ENCODE measurements at places on chromosomes 4 and X. TPM values are rescaled to one million over a fixed set of nuclear protein-coding genes. Genes with fewer than 3 reads are reported as not detected.

CHRNA9 gene
- not detected for total RNA-seq

RS1 gene
- not detected for total RNA-seq

DSPP gene
- total RNA-seq: not detected

IQCM gene
- total RNA-seq: not detected

SPON2 gene
- total RNA-seq: 12.2 TPM

TENT5D gene
- total RNA-seq: not detected

DNA sequence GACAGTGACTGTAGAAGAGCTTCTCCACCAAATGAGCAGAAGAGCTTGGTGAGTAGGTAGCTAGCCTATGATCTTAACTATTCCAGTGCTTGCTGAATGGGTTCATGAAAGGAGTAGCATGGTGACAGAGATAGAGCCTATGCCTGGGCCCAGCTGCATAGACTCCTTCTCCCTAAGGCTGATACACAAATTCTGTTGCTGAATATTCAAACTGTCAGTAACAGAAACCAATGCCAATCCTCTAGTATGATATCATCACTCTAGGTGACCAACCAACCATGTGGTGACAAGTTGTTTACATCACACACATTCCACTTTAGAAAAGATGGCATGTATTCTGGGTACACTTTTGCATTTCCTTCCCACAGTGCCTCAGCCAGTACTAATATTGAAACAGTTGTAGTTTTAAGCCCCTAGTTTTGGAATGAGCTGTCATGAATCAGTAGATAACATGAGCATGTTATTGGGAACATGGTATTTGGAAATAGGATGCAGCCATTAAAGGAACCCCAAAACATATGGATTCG is 103.4 kb upstream of the GRXCR1 start:
- H3K4me3 ChIP-seq: no peak overlapping the region
- H3K36me3 ChIP-seq: no peaks in the 10 kb centered on the region
- no peaks in the 10 kb centered on the region for H3K27me3 ChIP-seq
- no peak overlapping the region for H3K27ac ChIP-seq

GRCh38 chr4:156085100-156085499 is 131.4 kb upstream of the CTSO start:
- no peak overlapping the region for H3K4me3 ChIP-seq
- no peaks in the 10 kb centered on the region for H3K4me1 ChIP-seq
- DNase-seq: no peak
- H3K27me3 ChIP-seq: no peaks in the 10 kb centered on the region
- H3K27ac ChIP-seq: no peak overlapping the region

- no peaks in the 10 kb centered on the region for H3K27me3 ChIP-seq
- peaks cover 16% of the 10 kb centered on the region for H3K4me1 ChIP-seq
- no peak for DNase-seq
- no peak overlapping the region for H3K4me3 ChIP-seq
- H3K36me3 ChIP-seq: no peaks in the 10 kb centered on the region
- H3K27ac ChIP-seq: no peak overlapping the region
Measured at GRCh38 chr4:147794787-147795413, 63.0 kb downstream of the ARHGAP10 start.

GRCh38 chrX:45527834-45528233 is 327.2 kb upstream of the DIPK2B start:
- H3K4me3 ChIP-seq: no peak overlapping the region
- no peaks in the 10 kb centered on the region for H3K36me3 ChIP-seq
- DNase-seq: no peak
- no peaks in the 10 kb centered on the region for H3K27me3 ChIP-seq
- no peaks in the 10 kb centered on the region for H3K4me1 ChIP-seq
- no peak overlapping the region for H3K27ac ChIP-seq

DNA sequence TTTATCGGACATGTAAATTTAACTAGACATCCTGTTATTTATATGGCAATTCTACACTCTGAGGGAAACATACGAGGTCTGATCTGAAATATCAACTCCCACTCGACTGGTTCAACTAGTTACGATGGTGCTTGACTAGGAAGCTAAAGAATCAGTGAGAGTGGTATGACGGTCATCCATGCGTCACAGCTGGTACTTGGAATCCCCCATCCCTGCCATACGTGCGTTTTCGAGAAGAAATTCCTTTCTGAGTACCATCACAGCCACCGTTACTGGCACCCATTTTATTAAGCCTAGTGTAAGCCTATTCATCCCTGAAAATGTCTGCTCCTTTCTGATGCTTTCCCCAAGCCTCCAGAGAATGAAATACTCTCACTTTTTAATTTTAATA is 695 bp upstream of the PIGA start:
- no peak overlapping the region for H3K27ac ChIP-seq
- H3K27me3 ChIP-seq: no peaks in the 10 kb centered on the region
- DNase-seq: no peak
- H3K36me3 ChIP-seq: no peaks in the 10 kb centered on the region
- H3K4me1 ChIP-seq: no peaks in the 10 kb centered on the region

GRCh38 chr4:150047546-150047945 is 30.7 kb upstream of the DCLK2 start:
- H3K27me3 ChIP-seq: no peaks in the 10 kb centered on the region
- no peaks in the 10 kb centered on the region for H3K36me3 ChIP-seq
- DNase-seq: no peak
- no peak overlapping the region for H3K4me3 ChIP-seq
- no peaks in the 10 kb centered on the region for H3K4me1 ChIP-seq

- H3K27ac ChIP-seq: peak overlapping the region; percentile 33
- H3K36me3 ChIP-seq: no peaks in the 10 kb centered on the region
- no peaks in the 10 kb centered on the region for H3K27me3 ChIP-seq
- H3K4me3 ChIP-seq: peak overlapping the region; percentile 55
- peak; percentile 20 for DNase-seq
Measured at GRCh38 chr4:155667222-155667567, 547 bp downstream of the GUCY1A1 start.

GRCh38 chrX:3161681-3162080 is 120.4 kb downstream of the ARSF start:
- no peaks in the 10 kb centered on the region for H3K4me1 ChIP-seq
- no peak for DNase-seq
- no peak overlapping the region for H3K27ac ChIP-seq
- no peaks in the 10 kb centered on the region for H3K27me3 ChIP-seq

Measured in ovary (tissue), 10 donors.